ENCODE measurements at places on chromosomes 7 and 10.

DNA sequence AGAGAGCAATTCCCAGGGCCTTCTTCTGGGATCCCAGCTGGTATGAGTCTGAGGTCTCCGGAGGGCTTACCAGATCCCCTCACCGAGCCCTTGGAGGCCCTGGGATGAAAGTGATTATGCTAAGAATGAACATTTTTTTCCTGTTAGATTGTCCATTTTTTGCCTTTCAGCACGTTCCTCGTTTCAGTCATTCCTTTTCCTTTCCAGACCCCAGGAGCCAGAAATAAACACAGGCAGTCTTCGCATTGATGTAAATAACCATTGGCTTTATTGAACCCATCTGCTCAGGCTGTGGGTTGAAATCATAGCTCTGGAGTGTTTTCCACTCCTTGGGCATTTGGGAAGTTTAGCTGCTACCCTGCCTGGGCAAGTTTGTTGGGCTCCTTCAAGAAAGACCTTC lies 320.9 kb upstream of the AUTS2 start:
- DNase-seq = no peak

GRCh38 chr10:91804126-91804510 lies 5.9 kb downstream of the TNKS2 start:
- no peak for DNase-seq

GRCh38 chr7:75546237-75547015 lies 54.3 kb downstream of the SPDYE5 start:
- DNase-seq = no peak

DNA sequence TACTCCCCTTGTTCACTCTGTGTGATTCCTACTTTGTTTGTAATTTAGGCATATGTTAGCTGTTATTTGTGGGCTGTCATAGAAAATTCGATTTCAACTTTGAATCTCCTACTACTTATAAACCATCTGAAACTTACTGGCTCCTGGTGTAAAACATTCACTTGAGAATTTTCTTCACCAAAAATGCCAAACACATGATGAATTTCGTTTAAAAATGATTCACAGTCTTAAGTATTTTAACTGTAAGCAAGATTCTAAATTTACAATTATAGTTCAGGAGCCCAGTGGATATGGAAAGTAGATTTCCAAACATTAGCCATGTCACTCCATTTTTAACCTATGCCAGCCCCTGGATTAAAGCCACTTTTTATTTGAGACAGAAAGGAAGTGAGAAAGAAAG lies 3.1 kb downstream of the CPED1 start:
- no peak for DNase-seq

GRCh38 chr10:77574438-77574837 lies 63.2 kb downstream of the KCNMA1 start:
- no peak for DNase-seq

GRCh38 chr10:20473023-20473760 lies 423.9 kb downstream of the NEBL start:
- DNase-seq = peak; percentile 23

GRCh38 chr7:698515-699475 lies 27.7 kb upstream of the DNAAF5 start:
- no peak for DNase-seq

DNA sequence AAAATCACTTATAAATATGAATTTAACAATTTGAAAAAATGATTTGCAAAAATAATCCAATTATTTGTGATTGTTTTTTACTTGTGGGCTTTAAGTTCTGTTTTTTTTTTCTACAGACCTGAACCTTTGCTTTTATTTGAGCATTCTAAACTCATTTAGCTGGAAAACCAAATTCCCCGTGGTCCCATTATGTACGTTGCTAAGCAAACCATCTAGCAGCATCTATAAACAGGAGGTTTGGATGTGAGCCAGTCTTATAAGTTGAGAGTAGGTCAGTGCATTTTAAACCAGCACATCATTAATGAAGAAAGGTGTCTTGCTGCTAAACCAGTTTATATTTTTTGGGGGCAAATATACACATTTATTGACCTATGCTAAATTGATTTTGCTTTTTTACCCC lies 77.3 kb downstream of the LRRN3 start:
- DNase-seq = peak; percentile 44

DNA sequence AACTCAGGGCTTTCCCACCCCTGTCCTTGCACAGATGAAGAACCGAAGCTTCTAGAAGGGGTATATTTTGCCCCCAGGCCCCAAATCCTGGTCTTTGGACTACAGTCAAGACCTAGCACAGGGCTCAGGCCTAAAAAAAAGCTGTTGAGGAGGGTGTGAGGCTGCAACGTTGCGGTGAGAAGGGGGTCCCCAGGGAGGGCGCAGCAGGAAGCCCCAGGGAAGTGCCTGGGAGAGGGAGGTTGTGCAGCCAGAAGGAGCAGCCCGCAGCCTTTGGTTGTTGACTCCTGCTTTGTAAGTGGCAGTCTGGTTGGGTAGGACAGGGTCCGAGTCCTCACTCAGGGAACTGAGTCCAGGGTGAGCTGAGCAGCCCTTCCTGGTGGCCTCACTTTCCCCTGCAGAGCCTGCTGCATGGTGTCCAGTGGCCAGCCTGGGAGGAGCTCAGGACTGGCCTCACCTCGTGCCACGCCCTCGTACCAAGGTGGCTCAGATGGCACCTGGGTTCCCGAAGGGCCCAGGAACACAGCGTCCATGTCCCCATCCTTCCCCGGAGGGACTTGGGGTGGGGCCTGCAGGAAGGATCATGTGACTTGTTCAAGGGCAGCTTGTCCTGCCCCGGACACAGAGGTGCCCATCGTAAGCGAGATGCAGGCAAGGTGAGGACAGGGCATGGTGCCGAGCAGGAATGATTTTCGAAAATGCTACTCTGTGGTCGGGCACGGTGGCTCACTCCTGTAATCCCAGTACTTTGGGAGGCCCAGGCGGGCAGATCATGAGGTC lies 166.4 kb upstream of the TNRC18 start:
- no peak for DNase-seq

DNA sequence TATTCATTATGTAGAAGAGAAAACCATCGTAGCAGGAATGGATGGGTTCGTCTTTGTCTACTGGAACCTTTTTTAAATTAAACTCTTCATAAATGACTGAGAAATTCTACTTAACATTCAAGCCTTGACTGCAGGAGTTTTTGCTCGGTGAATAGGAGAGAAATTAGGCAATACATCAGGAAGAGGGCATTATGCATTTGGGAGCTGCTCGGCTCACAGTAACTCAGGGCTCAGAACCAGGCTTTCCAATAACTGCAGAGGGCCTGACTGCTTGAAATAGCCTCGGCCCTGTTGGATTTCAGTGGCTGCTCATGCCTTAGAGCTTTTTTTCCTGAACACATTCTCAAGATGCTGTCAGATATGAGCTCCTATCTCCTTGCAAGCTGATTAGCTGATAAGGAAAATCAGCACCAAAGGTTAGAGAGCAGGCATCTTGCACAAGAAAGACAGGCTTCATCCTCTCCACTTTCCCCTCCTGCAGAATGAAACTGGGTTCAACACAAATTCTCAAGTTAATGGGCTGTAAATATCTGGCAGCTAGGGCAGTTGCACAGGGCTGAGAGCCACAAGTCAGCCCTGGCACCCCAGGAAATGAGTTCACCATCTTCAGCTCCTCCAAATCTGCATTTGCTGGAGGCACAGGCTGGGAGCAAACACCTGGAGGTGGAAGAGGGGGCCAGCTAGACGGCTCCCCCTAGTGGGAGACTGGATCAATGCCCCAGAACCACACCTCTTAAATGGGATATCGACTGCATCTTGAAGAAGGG lies 24.3 kb downstream of the TECTB start:
- no peak for DNase-seq

- DNase-seq = no peak
Measured at GRCh38 chr7:156031679-156032478, 219.6 kb upstream of the SHH start.

DNA sequence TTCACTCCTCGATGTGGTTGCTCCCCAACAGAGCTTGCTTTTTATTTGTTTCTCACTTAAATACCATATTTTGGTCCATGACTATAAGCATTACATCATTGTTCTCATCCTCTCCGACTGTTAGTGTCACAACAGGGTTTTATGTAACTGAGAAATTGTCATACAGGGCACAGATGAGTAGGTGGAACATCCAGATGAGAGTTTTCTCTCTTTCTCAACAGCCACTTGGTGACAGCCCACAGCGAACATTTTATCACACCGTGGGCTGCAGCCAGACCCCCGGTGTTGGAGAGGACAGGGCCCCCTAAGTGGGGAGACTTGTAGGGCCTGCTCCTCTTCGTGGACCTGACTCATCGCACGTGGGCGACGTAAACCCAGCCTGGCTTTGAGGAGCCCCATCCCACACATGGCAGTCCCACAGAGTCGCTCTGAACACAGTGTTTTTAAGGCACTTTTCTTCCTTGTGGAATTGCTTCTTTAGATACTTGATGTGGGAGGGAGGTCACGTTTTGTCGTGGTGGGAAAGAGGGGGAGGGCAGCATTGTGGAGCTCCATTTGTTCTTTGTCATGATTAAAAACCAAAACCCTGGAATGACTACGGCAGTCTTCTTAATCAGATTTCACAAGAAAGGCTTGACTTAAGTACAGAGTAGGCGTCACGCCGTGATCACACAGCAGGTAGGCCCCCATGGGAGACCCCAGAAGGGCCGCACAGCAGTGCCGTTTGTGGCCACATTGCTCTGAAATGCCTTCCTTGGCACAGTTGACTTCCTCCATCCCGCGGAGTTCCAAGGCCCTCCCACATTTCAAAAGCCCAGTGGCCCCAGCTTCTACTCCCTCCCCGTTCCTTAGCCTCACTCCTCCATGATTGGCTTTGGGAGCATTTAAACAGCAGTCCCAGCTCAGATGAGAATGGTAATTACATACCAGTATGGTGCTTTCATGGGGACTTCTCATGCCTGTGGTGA lies 220.6 kb downstream of the CCDC3 start:
- no peak for DNase-seq

DNA sequence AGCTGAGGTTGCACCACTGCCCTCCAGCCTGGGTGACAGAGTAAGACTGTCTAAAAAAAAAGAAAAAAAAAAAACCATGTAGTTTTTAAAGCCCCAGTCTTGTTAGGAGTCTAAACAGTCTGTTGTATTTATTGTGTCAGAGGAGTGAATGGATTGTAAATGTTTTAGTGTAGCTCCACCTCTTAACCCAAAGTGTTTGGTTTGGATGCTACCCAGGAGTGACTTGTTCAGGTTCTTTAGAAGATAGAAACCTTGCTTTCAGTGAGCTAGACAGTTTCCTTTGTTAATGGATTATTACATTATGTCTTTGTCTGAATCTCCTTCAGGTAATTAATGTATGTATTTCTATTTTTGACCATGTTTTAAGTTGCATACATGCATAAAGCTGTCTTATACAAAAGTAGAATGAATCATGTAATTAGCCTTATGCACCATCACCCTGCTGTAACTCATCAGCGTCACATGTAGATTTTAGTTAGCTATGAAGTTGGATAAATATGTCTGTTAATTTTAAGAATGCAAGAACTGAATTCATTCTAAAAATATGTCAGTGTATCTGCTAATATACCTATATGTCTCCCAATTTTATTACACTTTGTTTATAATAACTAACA lies 97.7 kb downstream of the TAF3 start:
- DNase-seq = no peak

GRCh38 chr10:92873029-92873428 lies 24.7 kb downstream of the EXOC6 start:
- no peak for DNase-seq

- DNase-seq = peak; percentile 82
Measured at GRCh38 chr10:70551971-70552422, 50.5 kb downstream of the PRF1 start.

DNA sequence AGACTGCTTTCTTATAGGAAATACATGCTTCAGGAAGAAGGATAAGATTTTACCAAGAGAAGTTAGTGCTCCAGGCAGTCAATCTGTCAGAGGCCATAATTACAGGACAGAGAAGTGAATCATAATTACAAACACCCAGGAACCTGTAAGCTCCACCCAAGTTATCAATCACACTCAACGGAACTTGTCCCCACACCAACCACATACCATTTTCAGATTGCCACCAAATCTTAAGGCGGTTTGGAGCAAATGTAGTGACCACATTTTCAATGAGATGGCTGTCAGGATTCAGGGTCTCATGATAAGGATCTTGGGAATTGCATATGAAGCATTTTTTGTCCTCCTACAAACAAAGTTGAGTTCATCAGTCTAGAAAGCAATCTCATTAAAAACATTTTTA lies 4.8 kb downstream of the LAMB1 start:
- no peak for DNase-seq

- DNase-seq = no peak
Measured at GRCh38 chr10:58281092-58281752, 12.3 kb downstream of the CISD1 start.

- DNase-seq = no peak
Measured at GRCh38 chr7:142585425-142585824, 163.8 kb upstream of the PRSS1 start.

- DNase-seq = no peak
Measured at GRCh38 chr7:112439476-112439875, 10.8 kb upstream of the IFRD1 start.

DNA sequence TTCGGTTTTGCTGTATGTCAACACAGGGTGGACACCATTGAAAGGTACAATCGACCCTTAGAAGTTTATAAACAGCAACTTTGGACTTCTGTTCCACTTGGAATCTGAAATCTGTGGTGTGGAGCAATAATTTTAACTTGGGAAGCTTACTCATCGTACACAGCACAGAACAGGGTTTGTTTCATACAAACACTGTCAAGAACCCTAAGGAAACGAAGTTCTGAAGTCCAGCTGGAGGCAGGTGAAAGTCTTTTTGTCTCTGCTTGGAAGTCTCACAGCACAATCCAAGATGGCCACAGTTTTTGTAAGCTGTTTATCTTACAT lies 31.5 kb downstream of the NMT2 start:
- DNase-seq = no peak

DNA sequence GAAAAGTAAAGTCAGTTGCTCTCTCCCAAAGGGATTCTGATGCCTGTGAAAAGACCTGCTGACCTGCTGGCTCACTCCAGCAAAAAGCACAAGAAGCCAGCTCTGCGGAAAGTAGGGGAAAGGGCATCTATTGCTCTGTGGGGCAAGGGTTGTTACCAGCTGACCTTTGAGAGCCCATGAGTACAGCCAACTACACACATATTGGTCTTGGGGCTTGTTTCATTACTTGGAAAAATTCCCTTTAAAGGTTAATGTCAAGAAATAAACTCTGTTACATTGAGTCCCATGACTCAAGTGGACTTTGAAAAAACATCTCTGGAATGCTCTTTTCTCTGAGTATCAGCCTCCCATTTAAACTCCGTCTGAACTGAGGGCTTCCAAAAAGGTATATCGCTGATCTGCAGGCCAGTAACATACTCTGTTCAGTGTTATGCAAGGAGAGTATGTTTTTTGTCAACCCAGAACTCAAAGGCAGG lies 53.2 kb downstream of the PANK1 start:
- no peak for DNase-seq

DNA sequence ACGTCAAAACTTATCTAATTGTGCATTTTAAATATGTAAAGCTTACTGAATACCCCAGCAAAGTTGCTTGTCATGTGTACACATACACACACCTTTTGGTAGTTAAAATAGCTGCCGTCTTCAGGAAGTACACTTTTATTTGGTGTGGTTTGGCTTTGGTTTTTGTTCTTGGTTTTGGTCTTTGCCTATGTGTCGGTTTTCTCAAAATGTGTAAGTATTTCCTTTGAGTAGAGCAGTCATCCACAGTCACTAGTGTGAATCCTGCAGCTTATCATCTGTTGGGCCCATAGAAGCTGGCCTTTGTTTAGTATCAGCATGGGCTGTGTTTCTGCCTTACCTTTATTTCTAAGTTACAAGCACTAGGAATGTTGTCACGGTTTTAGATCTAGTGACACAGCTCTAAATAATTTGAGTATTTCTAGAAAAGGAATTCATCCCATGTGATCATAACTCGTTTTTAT lies 35.3 kb downstream of the NET1 start:
- no peak for DNase-seq

GRCh38 chr7:69693042-69693441 lies 94.8 kb downstream of the AUTS2 start:
- peak; percentile 58 for DNase-seq

Data from right lung (tissue), 10 donors.